Endothelial cell of umbilical vein (primary cell): ENCODE measurements at places on chromosomes 4 and X. TPM values are rescaled to one million over a fixed set of nuclear protein-coding genes. Genes with fewer than 3 reads are reported as not detected.

DNA sequence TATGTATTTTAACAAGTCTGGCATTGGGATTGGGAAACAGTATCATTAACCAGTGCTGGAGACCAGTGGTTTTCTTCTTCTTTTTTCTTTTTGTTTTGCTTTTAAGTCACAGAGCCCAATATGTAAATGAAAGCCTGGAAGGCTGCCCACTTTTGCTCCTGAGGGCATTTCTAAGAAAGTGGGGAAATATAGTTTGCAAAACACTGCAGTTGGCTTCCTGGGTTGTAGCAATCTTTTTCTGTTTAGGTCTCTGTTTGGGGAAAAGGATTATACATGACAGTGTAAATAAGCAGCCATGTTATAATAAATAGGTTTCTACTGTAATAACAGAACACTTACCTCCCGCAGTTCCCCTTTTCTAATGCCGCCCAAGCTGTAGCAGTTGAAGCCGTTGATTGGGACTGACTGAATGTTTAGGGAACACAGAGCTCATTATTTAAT is 105.5 kb downstream of the TMEM164 start:
- DNase-seq = no peak

GRCh38 chr4:147639388-147639787 is 22.2 kb downstream of the TMEM184C start:
- no peak for DNase-seq

DNA sequence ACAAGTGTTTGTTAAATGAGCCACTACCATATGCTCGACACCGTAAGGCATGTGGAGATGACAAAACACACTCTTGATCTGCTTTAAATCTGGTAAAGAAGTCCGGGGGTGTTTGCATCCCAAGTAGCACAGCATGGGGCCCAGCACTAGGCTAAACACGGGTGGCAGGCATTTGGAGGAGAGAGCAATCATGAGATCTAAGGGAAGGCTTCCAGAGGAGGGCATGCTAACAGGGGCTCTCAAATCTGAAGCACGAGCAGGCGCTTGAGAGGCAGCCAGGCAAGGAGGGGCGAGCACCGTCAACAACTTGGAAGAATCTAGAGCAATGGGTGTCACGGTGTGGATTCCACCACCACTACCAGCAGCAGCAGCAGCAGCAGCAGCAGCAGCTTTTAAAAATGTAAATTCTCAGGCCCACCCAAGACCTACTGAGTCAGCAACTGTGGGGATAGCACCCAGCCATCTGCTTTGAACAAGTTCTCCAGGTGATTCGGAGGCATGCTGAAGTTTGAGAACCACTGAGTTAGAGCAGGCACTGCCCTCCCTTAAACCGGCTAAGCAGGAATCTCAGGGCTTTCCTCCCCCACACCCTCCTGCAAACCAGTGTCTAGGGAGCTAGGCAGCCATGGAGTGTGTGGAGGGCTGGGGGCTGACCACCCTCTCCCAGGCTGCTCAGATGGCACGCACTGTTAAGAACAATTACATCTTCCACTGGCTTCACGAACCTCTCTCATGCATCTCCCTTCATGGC is 70.2 kb upstream of the MAP3K15 start:
- no peak for DNase-seq

DNA sequence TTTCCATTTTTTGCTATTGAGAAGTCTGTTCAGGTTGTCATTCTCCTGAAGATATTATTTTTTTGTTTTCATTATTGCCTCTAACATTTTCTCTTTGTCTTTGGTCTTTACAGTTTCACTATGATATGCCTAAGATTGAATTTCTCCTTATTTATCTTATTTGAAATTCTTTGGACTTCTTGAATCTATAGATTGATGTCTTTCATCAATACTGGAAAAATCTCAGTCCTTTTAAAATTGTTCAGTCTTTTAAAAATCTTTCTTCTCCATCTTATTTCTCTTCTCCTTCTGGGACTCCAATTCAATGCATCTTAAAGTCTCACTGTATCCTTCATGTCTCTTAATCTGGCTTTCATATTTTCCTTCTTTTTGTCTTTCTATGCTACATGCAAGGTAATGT is 86.7 kb downstream of the KIT start:
- no peak for DNase-seq

DNA sequence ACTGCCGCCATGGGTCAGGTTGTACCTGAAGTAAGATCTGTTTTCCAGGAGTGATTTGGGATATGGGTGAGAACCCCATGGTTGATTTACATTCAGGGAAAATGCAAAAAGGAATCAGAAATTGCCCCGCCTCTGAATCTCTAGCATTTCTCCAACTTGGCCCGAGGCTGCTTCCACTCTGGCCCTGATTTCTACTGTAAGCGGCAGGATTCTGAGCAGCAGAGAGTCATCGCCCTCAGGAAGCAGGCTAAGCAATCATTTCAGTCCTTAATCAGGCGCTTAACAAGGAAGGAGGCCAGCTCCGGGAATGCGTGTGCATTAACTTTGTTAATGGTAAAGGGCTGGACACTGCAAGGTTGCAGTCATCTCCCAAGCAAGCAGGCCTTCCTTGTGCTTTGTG is 88.5 kb upstream of the DHX15 start:
- DNase-seq = no peak

DNA sequence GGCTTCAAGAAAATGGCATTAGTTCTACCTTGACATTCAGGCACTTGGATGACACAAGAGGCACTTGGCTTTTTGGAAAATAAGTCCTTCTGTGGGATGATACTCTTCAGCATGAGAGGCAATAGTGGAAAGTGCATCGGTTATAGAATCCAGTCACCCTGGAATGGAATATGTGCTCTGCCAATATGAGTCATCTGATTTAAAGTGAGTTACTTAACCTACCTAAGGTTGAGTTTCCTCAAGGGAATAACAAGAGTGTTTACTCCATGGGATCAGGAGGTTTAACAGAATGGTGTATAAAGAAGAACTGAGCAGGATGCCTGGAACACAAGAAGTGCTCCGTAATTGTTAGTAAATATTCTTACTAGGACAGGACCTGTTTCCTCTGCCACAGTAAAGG is 10.7 kb downstream of the SLC39A8 start:
- no peak for DNase-seq

DNA sequence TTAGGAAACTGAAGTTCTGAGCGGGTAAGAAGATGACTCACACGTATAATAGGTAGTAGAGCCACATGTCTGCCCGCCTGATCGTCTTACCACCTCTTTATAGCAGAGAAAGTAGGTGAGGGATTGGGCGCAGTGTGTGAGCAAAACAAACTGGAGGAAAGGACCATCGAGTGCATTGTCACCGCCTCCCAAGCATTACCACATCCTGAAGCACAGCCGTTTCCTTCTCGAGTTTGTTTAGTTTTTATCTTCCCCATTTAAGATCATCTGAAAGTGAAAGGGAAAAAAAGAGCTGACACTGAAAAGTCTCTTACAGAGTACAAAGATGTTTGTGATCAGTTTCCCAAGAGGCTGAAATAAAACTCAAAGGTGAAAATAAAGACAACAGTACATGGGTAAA is 14.8 kb downstream of the PDK3 start:
- DNase-seq = peak; percentile 4

- DNase-seq = no peak
Measured at GRCh38 chr4:658681-659667, 15.1 kb downstream of the ATP5ME start.

DNA sequence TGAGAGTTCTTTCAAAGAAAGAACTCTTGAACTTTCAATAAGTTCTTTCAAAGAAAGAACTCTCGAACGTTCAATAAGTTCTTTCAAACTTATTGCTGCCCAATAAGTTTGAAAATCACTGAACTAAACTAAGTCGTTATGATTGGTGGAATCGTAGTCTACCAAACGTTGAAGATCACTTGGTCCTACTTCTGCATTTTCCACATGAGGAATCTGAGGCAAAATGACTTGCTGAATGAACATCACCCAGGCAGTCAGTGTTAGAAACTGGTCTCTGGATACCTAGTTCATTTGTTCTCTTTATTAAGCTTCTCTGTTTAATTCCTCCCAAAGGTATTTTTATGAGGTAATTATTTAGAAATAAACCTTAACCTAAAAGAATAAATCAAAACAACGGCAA is 7.1 kb upstream of the CNOT6L start:
- DNase-seq = no peak

DNA sequence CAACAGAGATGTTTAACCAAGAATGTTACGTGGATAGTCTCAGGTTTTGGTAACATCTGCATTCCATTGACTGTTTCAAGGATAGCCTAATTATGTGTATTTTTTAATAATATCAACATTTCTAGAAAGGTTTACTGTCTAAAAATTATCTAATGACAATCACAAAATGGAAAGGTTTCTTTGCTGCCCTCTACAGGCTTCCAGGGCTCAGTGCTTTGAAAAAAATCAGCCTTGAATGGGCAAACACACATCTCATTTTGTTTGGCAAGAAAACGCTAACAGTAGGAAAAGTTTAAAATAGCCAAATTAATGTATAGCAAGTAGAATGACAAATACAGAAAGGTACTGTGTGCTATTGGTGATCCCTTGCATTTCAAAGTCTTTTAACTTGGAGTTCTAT is 223.4 kb upstream of the PRPS2 start:
- peak; percentile 9 for DNase-seq

DNA sequence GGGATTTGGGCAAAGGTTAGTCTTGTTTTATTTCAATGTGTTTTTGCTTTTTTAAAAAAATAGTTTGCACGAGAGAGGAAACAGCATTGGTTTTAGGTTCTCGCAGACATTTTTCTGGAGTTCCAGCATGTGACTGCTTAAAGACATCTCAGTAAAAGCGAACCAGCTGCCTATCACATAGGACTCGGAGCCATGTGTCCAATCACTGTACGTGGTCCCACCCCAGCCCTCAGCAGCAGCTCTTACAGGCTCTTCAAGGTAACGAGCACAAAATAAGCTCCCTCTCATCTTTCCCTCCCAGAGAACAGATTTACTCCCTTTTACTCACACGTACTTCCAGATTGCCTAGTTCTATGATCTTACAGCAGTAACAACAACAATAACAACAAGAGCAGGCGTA is 68.7 kb downstream of the MCF2 start:
- DNase-seq = no peak

GRCh38 chr4:1096841-1097240 is 16.5 kb downstream of the RNF212 start:
- DNase-seq = no peak

GRCh38 chrX:123153846-123154335 is 30.2 kb upstream of the GRIA3 start:
- DNase-seq = no peak

DNA sequence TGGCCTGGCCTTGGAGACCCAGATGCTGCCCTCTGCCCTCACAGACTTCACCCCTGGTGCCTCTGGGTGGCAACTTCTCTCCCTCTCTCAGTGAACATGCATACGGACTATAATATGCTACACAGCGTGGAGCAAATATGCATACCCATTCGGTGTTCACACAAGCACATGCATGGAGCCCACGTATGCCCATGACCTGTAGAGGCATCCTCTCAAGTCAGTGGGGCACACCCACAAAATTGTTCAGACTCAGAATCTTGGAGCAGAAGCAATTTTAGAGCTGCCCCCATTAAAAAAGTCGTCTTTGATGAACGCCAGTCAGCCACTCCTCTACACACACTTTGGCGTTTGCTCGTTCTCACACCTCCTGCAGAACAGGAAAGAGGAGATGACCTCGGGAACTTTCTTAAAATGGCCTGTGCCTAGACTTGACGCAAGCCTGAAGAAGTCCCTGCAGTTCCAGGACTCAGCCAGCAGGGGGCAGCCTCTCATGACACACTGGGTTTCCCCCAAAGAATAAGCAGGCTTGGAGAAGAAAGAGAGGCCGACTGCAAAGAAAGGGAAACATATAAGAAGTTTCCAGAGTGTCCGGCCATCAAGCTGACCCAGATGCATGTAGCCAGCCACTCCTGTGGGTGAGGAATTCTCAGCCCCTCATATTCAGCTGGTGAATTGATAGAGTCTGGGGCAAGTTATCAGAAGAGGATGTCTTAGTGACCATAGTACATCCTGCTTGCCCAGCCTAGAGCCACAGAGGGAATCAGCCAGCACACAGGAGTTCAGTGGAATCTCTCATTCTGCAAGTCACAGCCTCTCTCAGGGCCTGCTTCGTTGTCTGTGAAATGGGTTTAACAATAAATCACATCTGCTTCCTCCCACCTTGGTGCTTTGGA is 17.3 kb downstream of the APLN start:
- peak; percentile 69 for DNase-seq

DNA sequence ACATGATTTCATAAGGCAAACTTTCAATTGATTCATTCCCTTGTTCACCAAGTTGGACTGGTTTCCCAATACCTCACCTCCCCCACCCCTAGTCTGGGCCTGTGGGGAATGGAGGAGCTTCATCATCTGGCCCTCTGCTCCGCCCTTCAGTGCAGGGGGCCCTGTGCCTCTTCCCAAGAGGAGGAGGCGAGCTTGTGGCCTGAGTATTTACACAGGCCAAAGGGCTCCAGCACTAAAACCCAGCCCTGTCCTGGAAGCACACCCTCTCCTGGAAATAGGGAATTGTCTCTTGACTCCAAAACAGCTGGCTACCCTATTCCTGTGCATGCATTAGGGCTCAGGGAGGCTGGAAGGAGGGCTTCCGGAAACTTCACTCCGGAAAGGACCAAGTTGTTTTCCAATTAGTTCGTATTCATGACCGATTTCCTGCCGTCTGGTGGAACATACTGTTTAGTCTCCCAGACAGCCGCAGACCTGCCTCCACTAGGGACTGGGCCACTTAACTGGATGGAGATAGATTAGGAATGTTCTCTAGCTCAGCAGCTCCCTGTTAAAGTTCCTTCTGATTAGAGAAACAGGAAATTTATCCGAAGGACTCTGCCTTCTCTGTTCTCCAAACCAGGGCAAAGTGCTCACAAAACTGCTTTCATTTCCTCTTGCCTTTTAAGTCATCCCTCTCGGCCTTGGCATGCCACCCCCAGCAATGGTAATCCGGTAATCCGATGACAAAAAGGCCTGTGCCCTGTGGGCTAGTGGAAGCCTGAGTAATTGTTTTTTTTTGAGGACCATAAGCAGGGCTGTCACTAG is 5.8 kb downstream of the SRPX2 start:
- DNase-seq = peak; percentile 93

MGARP gene
- polyA plus RNA-seq = 22.6 and 26.6 TPM in 2 replicates

P2RY4 gene
- polyA plus RNA-seq = 0.16 and 0.22 TPM in 2 replicates

UCP1 gene
- not detected in 2 replicates for polyA plus RNA-seq

PROM1 gene
- 0.33 and 0.36 TPM in 2 replicates for polyA plus RNA-seq

PLP2 gene
- polyA plus RNA-seq = 277 and 304 TPM in 2 replicates

BEND4 gene
- polyA plus RNA-seq = 0.01 and 0.02 TPM in 2 replicates
